Suprapubic skin (tissue), 4 donors: ENCODE measurements at places on chromosomes 5 and 9.

DNA sequence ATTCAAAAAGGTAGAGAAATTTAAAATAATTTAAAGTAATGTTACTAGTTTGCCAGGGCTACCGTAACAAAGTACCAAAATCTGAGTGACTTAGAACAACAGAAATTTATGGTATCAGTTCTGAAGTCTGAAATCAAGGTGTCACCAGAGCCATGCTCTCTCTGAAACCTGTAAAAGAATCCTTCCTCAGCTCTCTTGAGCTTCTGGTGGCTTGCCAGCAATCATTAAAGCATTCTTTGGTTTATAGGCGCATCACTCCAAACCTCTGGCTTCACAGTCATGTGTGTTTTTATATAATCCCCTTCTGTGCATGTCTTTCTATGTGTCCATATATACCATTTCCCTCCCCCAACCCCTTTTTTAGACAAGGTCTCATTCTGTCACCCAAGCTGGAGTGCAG is 220.3 kb downstream of the COX7C start:
- no peak for DNase-seq

DNA sequence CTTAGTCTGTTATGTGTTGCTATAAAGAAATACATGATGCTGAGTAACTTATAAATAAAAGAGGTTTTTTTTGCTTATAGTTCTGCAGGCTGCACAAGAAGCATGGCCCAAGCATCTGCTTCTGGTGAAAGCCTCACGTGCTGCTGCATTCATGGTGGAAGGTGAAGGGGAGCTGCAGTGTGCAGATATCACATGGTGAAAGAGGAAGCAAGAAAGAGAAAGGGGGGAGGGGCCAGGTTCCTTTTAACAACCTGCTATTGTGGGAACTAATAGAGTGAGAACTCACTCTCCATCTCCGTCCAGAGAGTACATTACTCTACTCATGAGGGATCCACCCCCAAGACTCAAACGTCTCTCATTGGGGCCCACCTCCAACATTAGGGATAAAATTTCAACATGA is 12.5 kb upstream of the PARP8 start:
- no peak for DNase-seq

- no peak for DNase-seq
Observed at GRCh38 chr5:114050087-114050486, 311.8 kb upstream of the KCNN2 start.

DNA sequence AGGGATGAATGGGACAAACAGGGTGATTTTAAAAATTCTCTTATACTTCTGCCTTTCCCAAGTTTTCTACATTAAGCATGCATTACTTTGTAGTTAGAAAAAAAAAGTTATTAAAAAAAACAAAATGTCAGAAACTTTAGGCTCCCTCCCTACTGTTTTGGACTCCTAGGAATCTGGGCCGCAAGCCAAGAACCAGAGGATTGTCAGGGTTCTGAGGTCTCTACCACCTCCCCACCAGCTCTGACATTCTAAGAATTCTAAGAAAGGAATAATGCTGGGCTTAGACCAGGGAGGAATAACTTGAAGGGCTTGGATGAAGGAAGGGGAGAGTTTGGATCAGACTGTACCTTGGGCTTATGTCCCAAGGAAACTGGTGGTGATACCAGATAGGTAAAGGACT is 1.1 kb upstream of the ARHGEF39 start:
- no peak for DNase-seq

DNA sequence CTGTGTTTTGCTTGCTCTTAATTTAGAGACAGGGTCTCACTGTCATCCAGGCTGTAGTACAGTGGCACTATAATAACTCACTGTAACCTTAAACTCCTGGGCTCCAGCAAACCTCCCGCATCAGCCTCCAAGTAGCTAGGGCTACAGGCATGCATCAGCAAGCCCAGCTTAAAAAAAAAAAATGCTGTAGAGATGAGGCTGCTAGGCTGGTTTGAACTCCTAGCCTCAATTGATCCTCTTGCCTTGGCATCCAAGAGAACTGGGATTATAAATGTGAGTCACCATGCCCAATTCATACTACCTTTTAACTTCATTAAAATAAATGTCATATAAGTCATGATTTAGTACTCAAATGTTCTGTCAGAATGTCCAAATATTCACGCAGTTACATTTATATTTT is 2195.7 kb upstream of the C9orf72 start:
- DNase-seq, result no peak

- DNase-seq, result no peak
Observed at GRCh38 chr9:131100445-131100844, 4.1 kb downstream of the AIF1L start.

- DNase-seq, result no peak
Observed at GRCh38 chr9:81989700-81990099, 1.1 kb downstream of the SPATA31D1 start.
